ENCODE measurements at places on chromosomes 12 and 14.

- no peaks in the 10 kb centered on the region for H3K4me1 ChIP-seq
- peaks cover 2% of the 10 kb centered on the region for H3K27me3 ChIP-seq
- H3K27ac ChIP-seq, result no peak overlapping the region
- no peak for DNase-seq
Observed at GRCh38 chr12:29616664-29617406, 119.3 kb upstream of the OVCH1 start.

GRCh38 chr12:114434341-114434740 is 28.4 kb upstream of the TBX5 start:
- no peaks in the 10 kb centered on the region for H3K36me3 ChIP-seq
- H3K4me3 ChIP-seq, result no peak overlapping the region
- no peaks in the 10 kb centered on the region for H3K4me1 ChIP-seq
- peaks cover 23% of the 10 kb centered on the region for H3K27me3 ChIP-seq
- H3K27ac ChIP-seq, result no peak overlapping the region

GRCh38 chr12:103626498-103626897 is 39.4 kb downstream of the STAB2 start:
- DNase-seq, result no peak
- no peaks in the 10 kb centered on the region for H3K27me3 ChIP-seq
- no peaks in the 10 kb centered on the region for H3K36me3 ChIP-seq
- H3K27ac ChIP-seq, result no peak overlapping the region
- H3K4me3 ChIP-seq, result no peak overlapping the region

- no peak overlapping the region for H3K4me3 ChIP-seq
- no peak for DNase-seq
- H3K4me1 ChIP-seq, result no peaks in the 10 kb centered on the region
- H3K27me3 ChIP-seq, result no peaks in the 10 kb centered on the region
- no peaks in the 10 kb centered on the region for H3K36me3 ChIP-seq
- H3K27ac ChIP-seq, result no peak overlapping the region
Observed at GRCh38 chr12:51187370-51187987, 14.5 kb upstream of the TFCP2 start.

GRCh38 chr12:3036901-3037600 is 40.1 kb upstream of the TSPAN9 start:
- H3K4me1 ChIP-seq, result no peaks in the 10 kb centered on the region
- no peaks in the 10 kb centered on the region for H3K36me3 ChIP-seq
- H3K4me3 ChIP-seq, result no peak overlapping the region
- no peak overlapping the region for H3K27ac ChIP-seq
- no peak for DNase-seq
- H3K27me3 ChIP-seq, result peaks cover 2% of the 10 kb centered on the region

- DNase-seq, result no peak
- no peak overlapping the region for H3K27ac ChIP-seq
- no peaks in the 10 kb centered on the region for H3K4me1 ChIP-seq
- H3K27me3 ChIP-seq, result peaks cover 1% of the 10 kb centered on the region
Observed at GRCh38 chr12:132390287-132391076, 61.1 kb upstream of the GALNT9 start.

- no peak overlapping the region for H3K27ac ChIP-seq
- H3K27me3 ChIP-seq, result peaks cover 12% of the 10 kb centered on the region
- H3K4me3 ChIP-seq, result no peak overlapping the region
- no peak for DNase-seq
- H3K36me3 ChIP-seq, result no peaks in the 10 kb centered on the region
- H3K4me1 ChIP-seq, result peaks cover 4% of the 10 kb centered on the region
Observed at GRCh38 chr12:55654511-55655214, 18.0 kb downstream of the OR10P1 start.

- H3K4me1 ChIP-seq, result no peaks in the 10 kb centered on the region
- no peak overlapping the region for H3K27ac ChIP-seq
- H3K36me3 ChIP-seq, result no peaks in the 10 kb centered on the region
- no peak for DNase-seq
Observed at GRCh38 chr12:58764100-58764953, 156.0 kb downstream of the LRIG3 start.

DNA sequence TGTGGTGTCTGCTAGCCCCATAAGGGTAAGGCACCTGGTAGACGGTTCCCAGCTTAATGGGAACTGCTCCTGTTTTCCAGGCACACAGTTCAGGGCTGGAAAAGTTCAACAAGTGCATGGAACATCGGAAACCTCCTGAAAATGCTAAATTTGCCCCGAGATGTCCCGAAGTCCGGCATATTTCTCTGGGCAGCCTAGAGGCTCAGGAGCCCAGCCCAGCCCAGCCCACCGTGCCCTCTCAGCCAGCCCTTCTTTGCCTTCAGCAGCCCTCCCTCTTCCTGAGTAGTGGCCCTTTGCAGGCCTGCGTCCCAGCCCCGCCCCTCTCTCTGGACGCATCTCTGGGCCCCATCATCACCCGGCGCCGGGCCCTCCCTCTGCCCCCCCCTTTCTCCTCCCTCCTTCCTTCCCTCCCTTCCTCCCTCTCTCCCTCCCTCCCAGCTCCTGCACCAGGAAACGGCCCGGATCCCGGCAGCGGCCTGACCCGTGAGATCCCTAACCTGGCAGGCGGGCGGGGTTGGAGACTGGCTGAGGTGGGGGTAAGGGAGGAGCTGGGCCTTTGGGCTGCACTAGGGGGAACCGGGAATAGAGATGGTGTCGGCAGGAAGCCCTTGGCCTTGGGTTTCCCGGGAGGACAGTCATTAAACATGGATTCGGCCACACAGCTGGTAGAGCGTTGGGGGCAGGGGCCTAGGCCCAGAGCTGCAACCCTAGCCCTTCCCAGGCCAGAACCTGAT is at the start of gene BCL2L2:
Gene BCL2L2, plus strand, starts transcription at position 422 of the 734 bp plus-strand sequence. CDS start 935 bp downstream, outside the sequence.
- peak within 1 kb of the TSS; percentile 46 for H3K4me3 ChIP-seq
- no peak within 1 kb of the TSS for H3K27ac ChIP-seq
- H3K36me3 ChIP-seq, result peaks cover 3% of the 10 kb centered on the region
- peaks cover 13% of the 10 kb centered on the region for H3K27me3 ChIP-seq
- peak; percentile 31 for DNase-seq

DNA sequence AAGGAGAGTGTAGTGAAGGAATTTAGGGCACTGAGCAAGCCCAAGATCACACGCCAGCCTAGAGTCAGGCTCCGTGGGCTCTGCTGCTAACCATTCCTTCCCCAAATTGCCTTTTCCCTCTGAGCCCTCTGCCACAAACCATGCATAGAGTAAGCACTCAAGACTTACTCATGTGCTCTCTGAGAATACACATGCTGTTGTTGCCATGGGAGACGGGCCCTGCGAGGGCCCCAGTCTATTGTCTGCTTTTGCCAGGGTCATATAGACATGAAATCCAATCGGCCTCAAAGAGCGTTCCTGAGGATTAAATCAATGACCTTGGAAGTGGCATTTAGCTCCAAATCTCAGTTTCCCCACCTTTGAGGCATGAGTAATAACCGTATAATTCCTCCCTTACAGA is 48.7 kb upstream of the WSCD2 start:
- H3K27me3 ChIP-seq, result peaks cover 2% of the 10 kb centered on the region
- no peak for DNase-seq
- no peak overlapping the region for H3K4me3 ChIP-seq
- no peaks in the 10 kb centered on the region for H3K36me3 ChIP-seq

- H3K27me3 ChIP-seq, result no peaks in the 10 kb centered on the region
- peaks cover 3% of the 10 kb centered on the region for H3K36me3 ChIP-seq
- no peak overlapping the region for H3K4me3 ChIP-seq
Observed at GRCh38 chr12:132356691-132357622, 27.6 kb upstream of the GALNT9 start.

DNA sequence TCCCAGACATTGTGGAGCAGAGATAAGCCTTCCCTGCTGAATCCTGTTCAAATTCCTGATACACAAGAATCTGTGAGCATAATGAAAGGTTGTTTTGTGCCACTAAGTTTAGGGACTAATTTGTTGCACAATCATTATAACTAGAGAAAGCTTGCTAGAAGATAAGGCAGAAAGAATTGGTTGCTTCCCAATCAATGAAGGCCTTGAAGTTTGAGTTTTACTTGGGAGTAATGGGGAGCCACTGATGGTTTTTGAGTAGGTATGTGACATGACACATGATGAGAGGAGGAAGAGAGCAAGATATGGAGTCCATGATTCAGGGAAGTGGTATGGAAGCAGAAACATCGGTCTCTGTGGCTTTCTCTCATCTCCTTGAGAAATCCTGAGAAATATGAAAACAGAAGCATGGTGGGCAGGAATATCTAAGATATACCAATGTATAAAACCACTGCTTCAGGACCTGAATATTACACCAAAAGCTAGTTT is 13.3 kb upstream of the TCP11L2 start:
- H3K27ac ChIP-seq, result no peak overlapping the region
- DNase-seq, result no peak
- peaks cover 16% of the 10 kb centered on the region for H3K4me1 ChIP-seq

GRCh38 chr14:50756300-50756699 is 74.7 kb downstream of the NIN start:
- H3K36me3 ChIP-seq, result peaks cover 44% of the 10 kb centered on the region
- no peak for DNase-seq
- H3K4me3 ChIP-seq, result no peak overlapping the region
- H3K27ac ChIP-seq, result no peak overlapping the region

GRCh38 chr14:21626491-21627230 is 8.1 kb downstream of the OR10G2 start:
- no peak for DNase-seq
- H3K27me3 ChIP-seq, result peaks cover 19% of the 10 kb centered on the region
- H3K36me3 ChIP-seq, result no peaks in the 10 kb centered on the region
- H3K4me1 ChIP-seq, result no peaks in the 10 kb centered on the region
